ENCODE measurements at places on chromosomes 2 and 18.

GRCh38 chr2:170409164-170409535 lies 231.2 kb downstream of the MYO3B start:
- DNase-seq = peak; percentile 63

- no peak for DNase-seq
Measured at GRCh38 chr2:66661253-66662173, 226.6 kb downstream of the MEIS1 start.

DNA sequence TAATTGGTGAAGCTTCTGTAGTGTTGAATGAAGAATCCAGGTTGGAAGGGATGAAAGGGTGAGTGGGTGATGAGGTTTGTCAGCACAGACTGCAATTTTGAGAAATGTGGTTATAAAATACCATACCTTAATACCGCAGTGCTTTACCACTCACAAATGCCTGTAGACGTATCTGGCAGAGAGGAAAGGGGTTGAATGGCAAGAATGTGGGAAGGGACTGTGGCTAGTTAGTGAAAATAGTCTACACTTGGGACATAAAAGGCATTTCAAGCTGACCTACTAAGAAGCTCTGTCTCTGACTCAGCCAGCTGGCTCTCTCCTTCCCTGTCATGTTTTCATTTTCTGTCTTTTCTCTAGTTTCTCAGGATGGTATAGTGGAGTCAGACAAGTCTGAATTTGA lies 25.1 kb downstream of the CDK15 start:
- no peak for DNase-seq

- peak; percentile 79 for DNase-seq
Measured at GRCh38 chr2:170929686-170930050, 615 bp downstream of the GORASP2 start.

- DNase-seq = no peak
Measured at GRCh38 chr2:86301009-86301408, 36.4 kb downstream of the REEP1 start.

- DNase-seq = peak; percentile 25
Measured at GRCh38 chr18:79574938-79575525, 104.6 kb upstream of the CTDP1 start.

DNA sequence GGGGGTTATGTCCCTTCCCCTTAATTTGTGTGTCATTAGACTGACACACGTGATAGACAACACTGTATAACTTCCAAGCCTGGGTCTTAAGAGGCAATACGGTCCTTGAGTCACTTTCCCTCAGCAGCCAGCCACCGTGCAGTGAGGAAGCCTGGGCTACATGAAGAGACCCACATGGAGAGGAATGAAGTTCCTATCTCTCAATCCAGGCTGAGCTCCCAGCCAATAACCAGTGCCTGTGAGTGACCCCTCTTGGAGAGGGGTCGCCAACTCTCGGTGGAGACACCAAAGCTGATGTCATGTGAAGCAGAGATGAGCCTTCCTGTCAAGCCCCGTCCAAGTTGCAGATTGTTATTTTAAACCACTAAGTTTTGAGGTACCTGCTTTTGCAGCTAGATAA lies 5.7 kb upstream of the WDSUB1 start:
- no peak for DNase-seq

DNA sequence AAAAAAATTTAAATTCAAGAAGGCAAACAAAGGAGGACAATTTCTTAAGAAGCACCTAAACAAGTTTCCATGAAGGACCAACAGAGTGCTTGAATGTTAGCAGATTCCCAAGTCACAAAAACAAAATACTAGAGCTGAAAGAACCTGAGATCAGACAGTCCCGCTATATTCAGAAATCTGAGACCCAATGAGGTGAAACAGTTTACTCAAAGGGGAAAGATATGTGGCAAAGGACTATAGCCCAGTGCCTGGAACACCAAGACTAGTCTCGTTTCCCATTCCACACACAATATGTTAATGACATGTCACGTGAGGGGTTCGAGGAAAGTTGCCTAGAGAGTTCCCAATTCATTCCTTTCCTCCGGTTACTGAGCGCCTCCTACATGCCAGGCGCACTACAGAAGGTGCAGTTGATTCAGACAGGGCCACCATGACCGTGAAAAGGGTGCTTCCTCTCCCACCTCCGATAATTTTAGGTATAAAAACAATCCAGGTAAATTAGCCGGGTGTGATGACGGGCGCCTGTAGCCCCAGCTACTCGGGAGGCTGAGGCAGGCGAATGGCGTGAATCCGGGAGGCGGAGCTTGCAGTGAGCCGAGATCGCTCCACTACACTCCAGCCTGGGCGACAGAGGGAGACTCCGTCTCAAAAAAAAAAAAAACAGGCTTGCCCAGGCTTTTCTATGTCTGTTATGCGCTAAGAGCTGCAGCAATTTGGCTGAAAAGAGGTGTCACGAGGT lies 617 bp downstream of the SRBD1 start:
- DNase-seq = peak; percentile 68

DNA sequence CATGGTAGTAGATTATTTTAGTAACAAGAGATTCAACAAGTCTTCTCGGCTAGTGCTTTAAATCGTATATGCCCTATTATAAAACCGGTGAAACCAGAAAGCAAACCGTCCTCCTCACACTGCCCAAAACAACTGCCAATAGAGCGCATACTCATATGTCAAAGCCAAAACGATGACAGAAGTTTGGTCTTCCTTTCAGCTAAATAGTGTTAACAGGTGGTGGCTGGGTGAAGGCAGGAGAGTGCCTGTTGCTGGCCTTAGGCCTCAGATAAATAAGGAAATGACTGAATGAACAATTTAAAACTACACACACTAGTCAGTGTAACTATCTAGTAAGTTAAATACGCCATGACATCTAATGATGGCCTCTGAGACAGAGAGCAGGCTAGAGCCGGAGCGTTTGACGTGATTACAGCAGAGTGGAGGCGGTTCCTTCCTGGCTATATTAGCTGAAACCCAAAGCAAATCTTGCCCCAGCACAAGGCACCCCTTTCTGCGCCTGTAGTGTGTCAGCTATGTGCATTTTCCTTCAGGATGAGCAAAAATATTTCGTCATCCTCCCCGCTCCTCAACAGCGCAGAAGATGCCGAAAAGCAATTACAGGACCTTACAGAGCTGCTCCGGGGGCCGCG lies 1.6 kb downstream of the LONRF2 start:
- DNase-seq = no peak

DNA sequence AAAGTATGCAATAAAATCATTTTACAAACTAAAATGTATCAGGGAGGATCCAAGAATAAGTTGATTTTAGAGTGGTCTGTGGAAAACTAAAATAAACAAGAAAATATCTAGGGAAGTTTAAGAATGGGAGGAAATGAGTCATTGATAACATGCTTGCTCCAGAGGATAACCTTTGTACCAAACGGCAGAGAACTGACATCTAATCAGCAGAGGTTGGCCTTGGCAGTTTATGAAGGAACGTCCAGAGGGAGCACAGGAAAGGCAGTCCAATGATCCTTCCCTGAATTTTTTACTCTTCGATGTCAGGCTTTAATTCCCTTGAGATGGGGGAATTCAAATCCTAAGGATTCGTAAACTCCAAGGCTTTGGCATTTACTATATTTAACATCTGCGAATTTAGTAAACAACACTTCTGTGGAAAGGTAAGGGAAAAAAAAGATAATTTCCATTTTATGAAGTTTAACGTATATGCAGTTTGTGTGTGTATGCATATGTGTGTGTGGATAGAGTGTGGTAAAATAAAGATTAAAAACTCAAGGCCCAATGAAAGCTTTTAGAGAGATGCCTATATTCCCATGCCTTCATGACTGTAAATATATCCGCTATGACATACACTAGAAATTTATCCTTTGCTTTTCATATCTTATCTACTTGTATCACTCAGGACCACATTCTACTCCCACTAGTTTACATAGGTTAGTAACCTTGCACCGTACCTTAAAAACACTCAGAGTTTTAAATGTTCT lies 8.7 kb upstream of the INPP1 start:
- no peak for DNase-seq

- DNase-seq = no peak
Measured at GRCh38 chr2:121865914-121866313, 110.5 kb downstream of the TSN start.

DNA sequence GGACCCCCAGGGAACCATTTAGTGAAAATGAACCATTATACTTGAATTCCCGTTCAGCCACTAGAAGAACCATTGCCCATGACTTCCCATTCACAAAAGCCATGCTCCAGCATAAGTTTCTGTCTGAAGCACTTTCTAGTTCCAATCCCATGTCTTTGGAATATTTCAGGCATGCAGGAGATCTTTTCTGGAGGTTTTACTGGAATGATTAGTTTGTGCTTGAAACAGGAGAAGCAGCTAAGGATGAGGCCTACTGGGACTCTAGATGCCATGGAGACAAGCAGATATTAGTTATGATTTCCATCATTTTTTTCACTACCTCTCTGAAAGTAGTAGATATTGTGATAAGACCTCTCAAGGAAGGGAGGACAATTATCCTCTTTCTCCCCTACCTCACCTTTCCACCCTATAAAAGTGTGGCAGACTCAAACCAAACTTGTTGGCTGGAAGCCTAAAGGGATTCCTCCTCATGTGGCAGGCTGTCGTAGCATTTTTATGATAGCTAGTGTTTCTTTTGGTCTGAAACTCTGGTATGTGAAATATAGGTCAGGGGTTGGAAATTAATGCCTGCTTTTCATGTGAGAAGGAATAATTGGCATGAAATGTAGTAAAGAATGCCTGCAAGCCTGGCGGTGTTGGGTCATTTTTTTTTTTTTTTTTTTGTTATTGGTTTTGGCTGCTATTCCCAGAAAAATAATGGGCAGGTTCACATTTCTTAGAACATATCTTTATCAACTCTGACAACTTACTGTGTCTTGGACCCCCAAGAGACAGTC lies 29.3 kb upstream of the MMADHC start:
- DNase-seq = no peak

DNA sequence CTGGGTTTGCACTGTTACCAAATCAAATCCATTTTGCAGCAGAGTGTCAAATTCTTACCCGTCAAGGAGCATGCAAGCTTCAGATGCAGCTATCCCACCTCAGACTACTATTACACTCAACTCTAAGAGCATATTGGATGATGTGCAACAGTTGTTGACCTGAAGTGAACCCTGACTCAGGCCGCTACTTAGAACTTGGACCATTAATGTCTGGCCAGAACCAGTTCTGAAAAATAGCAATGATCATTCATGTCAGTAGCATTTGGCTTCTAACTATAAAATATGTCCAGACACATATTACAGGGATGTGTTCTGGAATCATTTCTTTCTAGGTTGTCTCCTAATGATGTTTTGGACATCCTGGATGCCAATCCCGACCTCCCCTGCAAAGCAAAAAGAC lies 135.5 kb upstream of the PKDCC start:
- no peak for DNase-seq

DNA sequence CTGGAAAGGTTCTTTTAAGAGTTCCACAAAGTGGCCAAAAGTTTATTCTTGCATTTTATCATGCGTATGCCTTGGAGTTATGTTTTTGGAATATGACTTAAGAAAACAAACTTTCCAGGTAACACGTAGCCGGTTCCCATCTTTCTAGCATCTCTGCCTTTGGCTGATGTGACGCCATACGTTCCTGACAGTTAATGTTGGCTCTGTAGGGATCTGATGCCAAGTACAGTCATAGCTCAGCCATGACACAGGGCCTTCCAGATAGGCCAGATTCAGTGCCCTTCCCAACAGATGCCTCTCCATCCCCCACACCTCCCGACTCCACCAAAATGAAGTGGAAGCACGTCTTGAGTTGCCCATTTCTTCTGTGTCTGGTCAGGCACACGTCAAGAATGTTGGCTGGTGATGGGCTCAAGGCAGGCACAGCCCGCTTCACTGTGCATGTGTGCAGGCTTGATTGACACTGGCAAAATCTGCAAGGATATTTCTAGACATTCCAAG lies 51.0 kb upstream of the THOC1 start:
- no peak for DNase-seq

- no peak for DNase-seq
Measured at GRCh38 chr2:150339282-150339681, 148.2 kb downstream of the RND3 start.

DNA sequence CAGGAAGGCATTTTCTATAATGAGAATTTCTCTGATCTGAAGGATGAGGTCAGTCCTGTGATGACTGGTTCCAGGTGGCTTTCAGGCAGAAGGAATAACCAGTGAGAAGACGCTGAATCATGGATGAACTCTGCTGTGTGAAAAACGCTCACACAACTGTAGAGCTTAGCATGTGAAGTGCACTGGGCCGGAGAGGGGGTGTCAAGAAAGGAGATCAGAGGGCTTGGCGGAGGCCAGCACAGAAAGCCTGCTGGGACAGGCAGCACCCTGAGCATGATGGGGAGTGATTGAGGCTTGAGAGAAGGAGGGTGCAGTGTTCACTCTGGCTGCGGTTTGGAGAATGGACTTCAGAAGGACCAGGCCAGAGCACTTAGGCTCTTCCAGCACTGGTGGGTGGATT lies 236.5 kb downstream of the TPGS2 start:
- no peak for DNase-seq

DNA sequence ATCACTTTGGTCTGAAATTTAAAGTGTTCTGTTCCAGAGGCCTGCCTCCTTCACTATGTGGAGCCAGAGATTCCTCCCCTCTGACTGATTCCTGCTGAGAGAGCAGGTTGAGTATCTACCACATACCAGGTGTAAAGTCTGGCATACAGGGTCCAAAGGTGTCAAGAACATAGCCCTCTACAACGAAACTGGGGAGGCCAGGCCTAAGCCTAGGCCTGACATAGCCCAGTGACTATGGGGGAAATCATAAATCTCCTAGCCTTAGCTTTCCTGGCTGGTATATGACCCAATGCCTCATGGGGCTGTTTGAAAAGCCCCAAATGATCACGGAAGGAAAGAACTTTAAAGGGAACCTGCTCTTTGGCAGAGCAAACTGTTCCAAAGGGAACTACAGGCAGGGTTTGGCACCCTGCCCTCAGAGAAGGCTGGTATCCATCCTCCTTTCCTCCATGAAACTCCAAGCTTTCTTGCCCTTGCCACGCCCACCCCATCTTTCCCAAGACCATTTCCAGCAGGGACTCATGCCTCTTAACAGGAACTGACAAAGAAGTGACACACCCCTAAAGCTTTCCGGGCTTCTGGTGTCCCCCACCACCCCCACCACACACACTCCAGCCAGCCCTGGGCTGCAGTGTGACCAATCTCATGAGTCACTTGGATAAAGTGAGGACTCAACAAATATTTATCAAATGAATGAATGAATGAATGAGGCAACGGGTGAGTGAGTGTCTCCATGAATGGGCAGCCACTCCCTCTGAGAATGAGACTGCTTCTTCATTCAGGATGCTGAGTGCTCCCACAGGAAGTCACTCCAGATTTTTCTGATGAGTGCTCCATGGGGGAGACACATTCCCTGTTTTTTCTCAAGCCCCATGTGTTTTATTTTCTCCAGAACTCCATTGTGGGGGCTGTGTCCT lies 114.5 kb upstream of the STPG4 start:
- DNase-seq = peak; percentile 66

DNA sequence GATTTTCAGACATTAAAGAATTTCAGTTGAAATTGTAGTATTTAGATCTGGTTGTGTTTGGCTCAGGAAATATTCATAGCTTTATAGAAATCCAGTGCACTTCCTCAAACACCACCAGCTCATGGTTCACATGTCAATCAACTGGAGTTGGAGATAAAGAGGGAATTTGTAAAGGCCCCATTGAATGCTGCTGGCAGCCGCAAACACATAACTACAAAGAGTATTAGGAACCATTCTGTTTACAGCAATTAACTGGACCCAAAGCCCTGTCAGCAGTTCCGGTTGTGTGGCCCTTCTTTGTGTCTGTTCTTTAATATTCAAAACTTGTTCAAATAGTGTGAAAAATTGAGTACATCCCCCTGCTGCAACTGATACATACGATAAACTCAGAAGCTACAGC lies 107.4 kb upstream of the LRRTM4 start:
- DNase-seq = no peak

All from mucosa of descending colon (tissue), 3 donors.